ENCODE measurements at places on chromosomes 2 and 18.

- peak; percentile 75 for DNase-seq
Observed at GRCh38 chr2:12106440-12107080, 360.1 kb downstream of the LPIN1 start.

DNA sequence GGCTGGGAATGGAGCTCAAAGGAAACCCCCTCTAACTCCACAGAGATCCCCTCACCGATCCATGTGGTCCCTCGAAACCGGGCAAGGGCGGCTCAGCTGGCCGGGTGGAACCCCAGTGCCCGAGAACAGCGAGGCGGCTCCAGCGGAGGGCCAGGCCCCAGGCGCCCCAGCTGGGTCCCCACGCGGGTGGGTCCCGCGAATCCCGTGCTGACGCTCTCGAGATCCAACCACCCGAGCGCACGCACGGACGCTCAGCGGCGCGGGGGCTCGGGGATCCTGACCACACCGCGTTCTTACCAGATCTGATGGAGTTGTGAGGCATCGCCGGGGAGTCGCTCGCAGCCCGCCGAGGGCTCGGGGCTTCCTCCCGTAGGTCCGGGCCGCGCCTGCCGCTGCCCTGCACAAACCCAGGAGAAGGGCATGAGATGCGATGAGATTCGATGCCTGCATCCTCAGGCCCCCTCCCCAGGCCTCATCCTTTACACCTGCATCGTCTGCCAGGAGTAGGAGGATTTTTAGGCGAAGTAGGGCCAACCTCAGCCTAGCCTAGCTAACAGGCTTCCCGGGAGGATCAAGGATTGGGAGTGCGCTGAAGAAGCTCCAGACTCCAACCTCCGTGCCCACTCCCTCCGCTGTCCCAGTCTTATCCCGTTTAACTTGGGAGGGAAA lies 514 bp downstream of the PAX8 start:
- no peak for DNase-seq

DNA sequence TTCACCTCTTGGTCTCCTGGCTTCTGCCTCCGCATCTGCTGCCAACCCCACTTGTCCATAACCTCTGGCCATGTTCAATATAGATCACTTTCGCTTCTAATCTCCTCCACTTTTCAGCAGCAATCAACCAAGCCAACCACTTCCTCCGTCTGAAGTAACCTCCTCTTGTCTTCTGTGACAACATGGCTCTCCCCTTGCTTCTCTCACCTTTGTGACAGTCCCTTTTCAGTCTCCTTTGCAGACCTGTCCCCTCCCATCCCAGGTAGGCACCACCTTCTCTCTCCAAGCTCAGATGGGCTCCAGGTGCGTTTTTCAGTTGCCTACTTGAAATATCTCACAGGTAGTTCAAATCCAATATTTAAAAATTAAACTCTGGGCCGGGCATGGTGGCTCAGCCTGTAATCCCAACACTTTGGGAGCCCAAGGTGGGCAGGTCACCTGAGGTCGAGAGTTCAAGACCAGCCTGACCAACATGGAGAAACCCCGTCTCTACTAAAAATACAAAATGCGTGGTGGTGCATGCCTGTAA lies 4.7 kb upstream of the PSD4 start:
- no peak for DNase-seq

- no peak for DNase-seq
Observed at GRCh38 chr2:164485541-164485940, 135.7 kb downstream of the GRB14 start.

DNA sequence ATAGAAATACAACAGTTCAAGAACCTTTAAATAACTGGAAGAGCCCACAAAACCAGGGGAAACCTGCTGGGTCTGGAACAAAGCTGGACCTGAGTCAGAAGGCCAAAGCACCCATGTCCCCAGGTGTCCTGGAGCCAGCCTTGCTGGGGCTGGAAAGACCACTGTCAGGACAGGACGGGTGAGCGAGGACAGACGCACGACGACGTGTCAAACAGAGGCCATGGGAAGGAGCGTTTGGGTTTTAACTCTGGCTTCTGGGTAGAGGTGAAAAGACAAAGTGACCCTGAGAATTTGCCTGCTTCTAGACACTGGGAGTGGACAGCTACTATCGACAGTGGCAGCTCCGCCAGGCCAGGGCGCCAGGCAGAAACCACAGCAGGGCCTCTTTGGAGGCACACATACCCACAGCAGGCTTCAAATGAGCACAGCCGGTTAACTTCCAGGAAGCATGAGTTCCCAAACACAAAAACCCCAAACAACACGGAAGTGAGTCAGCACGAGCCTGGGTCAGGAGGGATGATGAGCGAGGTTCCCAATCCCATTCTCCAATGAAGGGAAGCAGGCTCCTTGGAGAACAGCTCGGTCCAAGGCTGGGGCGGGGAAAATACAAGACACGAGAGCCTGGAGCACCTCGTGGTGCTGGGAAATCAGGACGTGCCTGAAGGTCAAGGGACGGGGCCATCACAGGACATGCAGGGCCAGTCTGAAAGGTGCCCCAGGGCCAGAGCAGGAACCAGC lies 208.0 kb downstream of the TWIST2 start:
- no peak for DNase-seq

GRCh38 chr18:52657043-52657805 lies 317.2 kb downstream of the DCC start:
- DNase-seq, result no peak

GRCh38 chr2:66432801-66433694 lies 1.9 kb upstream of the MEIS1 start:
- peak; percentile 94 for DNase-seq

GRCh38 chr2:203867561-203868200 lies at the start of gene CTLA4:
TSS of gene CTLA4 (plus strand) at chr2:203867771. CDS start at chr2:203867943, 172 bp downstream.
- DNase-seq, result no peak

DNA sequence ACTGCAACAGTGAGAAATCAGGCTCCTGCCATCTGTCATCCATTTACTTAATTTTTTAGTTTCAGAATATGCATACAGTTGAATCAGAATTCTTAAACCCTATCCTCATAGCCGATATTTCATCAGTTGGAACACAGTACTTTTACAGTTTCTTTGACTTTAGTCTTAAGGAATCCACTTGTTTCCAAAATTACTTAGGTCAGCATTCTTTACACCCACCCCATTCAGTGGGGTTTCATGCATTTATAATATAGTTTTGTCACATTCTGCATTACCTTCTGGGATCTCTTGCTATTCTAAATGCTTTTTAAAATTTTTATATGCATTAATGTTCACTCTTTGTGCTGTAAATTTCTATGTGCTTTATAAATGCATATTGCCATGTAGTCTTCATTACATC lies 400.4 kb upstream of the LRRTM4 start:
- DNase-seq, result no peak

DNA sequence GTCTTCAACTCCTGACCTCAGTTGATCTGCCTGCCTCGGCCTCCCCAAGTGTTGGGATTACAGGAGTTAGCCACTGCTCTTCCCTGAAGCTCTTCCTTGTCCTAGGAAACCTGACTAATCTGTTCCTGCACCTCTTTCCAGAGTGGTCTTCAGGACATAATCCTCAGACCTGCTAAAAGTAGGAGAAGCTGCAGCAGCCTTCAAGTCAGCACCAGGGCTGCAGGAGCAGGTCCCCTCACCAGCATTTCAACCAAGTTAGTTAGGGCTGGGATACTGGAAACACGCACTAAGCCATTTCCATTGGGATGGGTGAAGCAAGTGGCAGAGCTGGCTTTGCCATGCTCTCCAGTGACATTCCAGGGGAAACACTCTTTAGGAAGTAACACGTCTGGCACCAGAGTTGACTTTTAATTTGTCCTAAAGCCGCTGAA lies 9.9 kb downstream of the NCL start:
- no peak for DNase-seq

- DNase-seq, result no peak
Observed at GRCh38 chr2:126650994-126651393, 5.0 kb upstream of the GYPC start.

- no peak for DNase-seq
Observed at GRCh38 chr2:191927319-191927867, 80.5 kb upstream of the CAVIN2 start.

- DNase-seq, result peak; percentile 76
Observed at GRCh38 chr2:1591978-1592907, 152.1 kb downstream of the PXDN start.

DNA sequence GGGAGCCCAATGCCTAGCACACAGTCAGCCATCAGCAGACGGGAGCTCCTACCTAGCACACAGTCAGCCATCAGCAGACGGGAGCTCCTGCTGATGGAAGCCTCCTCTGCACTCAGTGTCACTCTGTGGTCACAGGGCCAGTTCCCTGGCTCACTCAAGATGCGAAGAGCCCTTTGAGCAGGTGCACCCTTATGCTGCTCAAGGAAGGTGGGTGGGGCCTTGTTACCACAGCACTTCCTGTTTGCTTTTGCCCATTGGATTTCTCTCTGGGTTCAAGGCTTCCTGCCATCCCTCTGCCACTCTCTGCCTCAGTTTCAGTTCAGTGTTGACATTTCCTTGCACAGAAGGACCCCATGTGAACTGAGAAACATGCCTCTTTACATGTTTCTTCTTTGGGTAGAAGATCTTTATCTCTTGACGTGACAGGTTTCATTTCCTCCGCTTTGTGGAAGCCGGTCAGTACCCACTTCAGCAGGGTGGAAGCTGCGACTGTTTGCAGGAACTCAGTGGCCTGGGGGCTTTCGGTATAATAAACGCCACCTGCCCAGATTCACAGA lies 11.6 kb downstream of the TRIB2 start:
- DNase-seq, result no peak

- no peak for DNase-seq
Observed at GRCh38 chr2:210092791-210093190, 78.4 kb downstream of the KANSL1L start.

DNA sequence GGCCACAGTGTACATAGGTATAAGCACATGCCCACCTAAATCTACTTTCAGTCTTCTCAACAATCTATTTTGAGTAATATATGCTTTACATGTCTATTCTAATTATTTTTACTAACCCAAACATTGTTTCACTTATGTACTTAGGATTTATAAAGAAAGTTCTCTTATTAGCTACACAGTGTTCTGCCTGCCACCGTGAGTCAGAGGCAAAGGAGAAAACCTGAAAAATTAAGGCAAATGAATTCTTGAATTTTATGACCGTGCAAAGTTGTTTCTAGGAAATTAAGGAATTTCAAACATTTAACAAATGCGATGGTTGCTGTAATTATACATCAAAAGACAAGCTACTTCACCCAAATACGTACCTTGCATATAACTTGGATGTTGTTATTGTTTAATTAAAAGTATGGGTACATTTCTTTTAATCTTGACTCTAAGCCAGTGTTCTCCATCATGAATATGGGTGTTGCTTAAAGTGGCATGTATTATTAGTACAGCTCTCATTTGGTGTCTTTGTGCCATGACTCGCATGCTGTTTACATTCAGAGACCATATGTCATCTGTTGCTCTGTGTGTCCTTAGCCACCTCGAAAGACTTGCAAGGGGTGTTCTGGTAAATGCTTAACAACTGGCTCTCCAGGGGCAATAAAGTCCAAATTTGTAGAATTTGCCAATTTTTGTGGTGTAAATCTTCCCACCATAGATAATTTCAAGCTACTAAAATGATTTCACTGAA lies 154.3 kb upstream of the FN1 start:
- no peak for DNase-seq

DNA sequence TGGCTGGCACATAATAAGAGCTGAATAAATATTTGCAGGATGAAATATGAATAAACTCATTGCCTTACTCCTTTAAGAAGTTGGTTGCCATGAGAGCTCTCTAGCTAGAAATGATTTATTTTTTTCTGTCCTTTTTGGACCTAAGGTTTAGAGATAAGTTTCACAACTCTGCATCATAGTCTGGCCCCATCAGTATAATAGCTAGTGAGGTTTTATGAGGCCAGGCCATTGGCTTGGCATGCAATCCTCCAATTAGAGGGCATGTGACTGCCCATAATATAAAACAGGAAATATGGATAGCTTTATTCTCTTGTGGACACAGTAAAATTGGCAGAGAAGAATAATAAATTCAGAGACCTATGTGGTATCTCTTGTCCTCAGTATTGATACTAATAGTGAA lies 26.2 kb upstream of the INSIG2 start:
- no peak for DNase-seq

DNA sequence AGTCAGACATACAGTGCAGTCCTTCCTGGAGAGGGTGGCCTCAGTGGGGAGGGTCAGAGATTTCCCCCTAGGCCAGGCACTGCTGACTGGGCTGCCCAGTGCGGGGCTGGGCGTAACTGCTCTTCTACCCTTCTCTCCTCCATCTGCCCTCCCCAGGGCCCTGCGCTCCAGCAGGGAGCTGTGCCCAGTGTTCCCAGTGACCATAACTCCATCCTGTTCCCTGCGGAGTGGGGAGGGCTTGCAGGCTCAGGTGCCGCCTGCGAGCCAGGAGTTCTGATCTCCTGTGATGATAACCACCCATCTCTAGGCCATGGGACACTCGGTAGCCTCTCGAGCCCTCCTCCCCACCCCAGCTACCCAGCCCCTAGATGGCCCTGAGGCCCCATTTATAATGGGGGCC lies 107.6 kb downstream of the SMAD7 start:
- no peak for DNase-seq

GRCh38 chr18:7778181-7778580 lies 211.1 kb downstream of the PTPRM start:
- no peak for DNase-seq

GRCh38 chr2:29022679-29023078 lies 41.6 kb downstream of the TOGARAM2 start:
- no peak for DNase-seq

DNA sequence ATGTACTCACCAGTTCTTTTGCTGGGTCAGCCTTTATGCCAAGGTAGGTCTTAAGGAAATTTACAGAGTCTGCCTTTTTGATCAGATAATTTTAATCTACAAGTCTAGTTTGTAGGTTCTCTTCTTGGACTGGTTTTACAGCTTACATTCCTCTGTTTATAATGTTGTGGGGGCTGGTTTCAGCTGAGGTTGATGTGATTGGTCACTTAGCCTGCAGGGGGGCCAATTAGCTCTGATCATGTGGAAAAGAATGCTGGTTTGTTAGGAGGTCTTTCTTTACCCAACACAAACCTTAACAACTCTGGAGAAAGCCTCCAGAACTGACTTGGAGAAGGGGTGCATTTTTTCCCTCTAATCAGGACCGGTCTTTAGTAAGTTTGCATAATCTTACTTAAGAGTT lies at the start of gene KCNJ13:
Gene KCNJ13 (minus strand): TSS at position 131 of the 400 bp plus-strand sequence. CDS start 5,203 bp downstream, outside the sequence.
- no peak for DNase-seq

DNA sequence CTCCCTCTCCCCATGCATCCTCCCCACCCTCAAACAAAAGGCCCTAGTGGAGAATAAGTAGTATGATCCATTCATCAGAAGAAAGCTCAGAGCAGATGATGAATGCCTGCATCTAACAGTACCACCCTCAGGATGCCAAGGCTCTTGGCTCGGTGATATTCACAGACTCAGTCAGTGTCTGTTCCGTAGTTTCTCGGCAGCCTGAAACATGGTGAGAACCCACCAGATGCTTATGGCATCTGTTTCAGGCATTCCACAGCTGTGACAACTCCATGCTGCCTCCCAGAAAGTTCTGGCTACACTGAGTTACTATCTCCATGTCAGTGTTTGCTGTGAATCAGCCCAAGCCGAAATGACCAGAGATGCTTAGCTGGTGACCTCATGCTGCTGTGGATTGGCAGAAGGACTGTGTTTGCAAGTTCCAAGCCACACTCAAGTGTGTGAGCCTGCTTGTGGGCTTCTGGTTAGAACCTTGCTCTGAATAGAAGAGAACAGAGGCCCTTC lies 83.9 kb downstream of the WDSUB1 start:
- no peak for DNase-seq

- no peak for DNase-seq
Observed at GRCh38 chr2:105445976-105446375, 47.1 kb upstream of the FHL2 start.

Measured in left forelimb (tissue), 1 donor.